Fibroblast of the conjunctiva (primary cell): ENCODE measurements at places on chromosomes 2 and 18.

DNA sequence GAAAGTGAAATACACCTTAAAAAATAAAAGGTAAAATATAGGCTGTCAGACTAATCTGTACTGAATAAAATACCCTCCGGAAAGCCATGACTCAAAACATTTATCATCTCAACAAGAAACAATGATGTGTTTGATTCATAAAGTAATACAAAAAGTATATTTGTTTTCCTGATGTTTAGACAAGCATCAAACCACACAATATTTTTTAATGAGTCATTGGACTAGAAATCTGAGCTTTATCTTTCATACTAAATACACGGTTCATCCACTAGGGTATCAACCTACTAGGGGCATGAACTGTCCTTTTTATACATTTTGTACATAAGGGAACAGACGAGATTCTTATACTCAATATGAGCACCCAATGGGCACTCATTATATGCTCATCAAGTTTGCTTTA is 31.3 kb downstream of the CD226 start:
- no peak for DNase-seq

GRCh38 chr18:55014095-55014494 is 54.8 kb upstream of the CCDC68 start:
- no peak for DNase-seq

DNA sequence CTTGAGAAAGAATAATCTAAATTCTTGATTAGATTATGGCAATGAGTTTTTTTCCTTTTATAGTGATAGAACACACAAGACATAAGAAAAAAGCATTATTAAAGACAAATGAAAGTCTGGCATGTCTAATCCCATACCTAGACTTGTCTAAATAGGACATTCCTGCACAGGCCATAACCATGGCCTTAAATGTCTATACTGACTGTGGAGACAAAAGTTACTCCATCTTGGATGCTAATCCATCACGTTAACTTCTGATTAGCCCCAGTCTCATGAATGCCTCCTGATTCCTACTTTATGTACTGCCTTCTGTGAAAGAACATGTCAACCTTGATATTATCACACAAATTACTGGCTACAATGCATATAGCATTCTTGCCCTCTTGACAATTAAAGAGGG is 23.6 kb downstream of the ORC2 start:
- no peak for DNase-seq

- peak; percentile 22 for DNase-seq
Observed at GRCh38 chr2:216991563-216991962, 131.7 kb upstream of the TNP1 start.

GRCh38 chr18:67400502-67401117 is 115.9 kb downstream of the DSEL start:
- DNase-seq, result no peak

DNA sequence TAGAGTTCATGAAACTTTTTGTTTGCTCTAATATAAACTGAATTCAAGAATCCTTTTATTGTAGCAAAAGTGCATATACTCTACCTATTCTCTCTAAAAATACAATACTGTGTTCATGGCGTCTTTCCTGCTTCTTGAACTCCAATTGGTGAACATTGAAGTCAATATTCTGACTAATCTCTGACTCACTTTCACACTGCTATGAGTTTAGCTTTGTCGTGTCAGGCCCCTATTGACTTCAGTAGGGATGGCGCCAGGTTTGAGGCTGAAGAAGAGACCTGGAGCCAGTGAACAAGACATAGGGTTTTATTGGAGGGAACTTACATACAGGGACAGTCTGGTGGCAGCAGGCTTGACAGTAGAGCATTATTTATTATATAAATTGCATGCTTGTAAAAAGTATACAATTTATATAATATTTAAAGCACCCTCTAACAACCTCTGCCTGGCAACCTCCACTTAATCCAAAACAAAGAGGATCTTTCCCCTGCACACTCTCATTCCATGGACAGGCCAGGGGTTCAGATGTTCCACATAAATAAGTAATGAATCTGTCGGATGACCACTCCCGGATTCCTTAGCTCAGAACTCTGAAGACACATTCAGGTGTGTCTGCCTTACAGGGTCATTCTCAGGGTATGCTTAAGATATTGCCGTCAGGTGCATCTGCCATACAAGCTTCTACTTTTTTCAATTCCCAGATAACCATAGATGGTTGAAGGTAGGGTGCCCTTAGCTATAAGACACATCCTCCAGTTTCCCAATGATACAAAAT is 141.0 kb downstream of the CERS6 start:
- DNase-seq, result no peak

DNA sequence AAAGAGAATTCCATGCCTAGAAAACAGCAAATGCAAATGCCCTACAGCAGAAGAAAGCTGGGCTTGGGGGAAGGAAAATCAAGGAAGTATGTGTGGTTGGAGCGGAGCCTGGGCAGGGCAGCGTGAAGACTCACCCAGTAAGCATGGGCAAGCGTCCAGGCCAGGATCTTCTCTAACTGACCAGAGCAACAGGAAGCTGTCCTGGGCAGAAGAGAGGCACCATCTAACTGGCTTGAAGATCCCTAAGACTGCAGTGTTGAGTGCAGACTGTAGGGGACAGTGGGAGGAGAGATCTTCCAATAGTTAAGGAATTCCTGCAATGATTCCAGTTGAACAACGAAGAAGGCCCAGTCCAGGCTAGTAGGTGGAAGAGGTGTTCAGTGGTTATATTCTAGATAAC is 57.9 kb downstream of the NXPH2 start:
- DNase-seq, result no peak

- peak; percentile 31 for DNase-seq
Observed at GRCh38 chr2:55771612-55772011, 78.0 kb upstream of the PNPT1 start.

DNA sequence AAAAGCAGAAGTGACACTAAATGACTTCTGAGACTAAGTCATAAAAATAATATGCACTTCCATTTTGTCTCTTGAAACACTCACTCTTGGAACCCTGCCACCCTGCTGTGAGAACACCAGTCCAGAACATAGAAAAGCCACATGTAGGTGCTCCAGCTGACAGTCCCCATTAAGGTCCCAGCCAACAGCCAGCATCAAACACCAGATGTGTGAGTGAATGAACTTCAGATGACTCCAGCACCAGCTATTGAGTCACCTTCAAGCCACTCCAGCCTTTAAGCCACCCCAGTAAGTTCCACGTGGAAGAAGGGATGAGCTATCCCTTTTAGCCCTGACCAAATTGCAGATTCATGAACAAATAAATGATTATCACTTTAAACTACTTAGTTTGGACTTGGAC is 31.5 kb upstream of the LGALSL start:
- no peak for DNase-seq

DNA sequence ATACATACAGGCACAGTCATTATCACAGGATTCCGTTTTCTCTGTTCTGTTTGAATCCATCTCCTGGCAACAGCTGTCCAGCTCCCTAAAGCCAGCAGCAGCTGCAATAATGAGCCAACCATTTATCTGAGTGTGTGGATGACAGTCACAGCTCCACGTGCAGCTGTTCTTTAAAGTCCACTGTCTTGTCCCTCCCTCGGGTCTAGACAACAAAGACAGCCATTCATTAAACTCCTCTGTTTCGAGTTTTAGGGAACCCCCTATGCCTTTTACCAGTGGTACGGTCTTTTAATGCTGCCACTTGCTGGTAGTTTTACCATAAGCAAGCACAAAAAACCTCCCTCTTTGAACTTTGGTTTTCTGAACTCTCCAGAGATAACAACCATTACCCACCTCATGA is 16.0 kb upstream of the MSGN1 start:
- DNase-seq, result no peak

GRCh38 chr2:223788826-223789225 is 48.6 kb downstream of the AP1S3 start:
- no peak for DNase-seq

DNA sequence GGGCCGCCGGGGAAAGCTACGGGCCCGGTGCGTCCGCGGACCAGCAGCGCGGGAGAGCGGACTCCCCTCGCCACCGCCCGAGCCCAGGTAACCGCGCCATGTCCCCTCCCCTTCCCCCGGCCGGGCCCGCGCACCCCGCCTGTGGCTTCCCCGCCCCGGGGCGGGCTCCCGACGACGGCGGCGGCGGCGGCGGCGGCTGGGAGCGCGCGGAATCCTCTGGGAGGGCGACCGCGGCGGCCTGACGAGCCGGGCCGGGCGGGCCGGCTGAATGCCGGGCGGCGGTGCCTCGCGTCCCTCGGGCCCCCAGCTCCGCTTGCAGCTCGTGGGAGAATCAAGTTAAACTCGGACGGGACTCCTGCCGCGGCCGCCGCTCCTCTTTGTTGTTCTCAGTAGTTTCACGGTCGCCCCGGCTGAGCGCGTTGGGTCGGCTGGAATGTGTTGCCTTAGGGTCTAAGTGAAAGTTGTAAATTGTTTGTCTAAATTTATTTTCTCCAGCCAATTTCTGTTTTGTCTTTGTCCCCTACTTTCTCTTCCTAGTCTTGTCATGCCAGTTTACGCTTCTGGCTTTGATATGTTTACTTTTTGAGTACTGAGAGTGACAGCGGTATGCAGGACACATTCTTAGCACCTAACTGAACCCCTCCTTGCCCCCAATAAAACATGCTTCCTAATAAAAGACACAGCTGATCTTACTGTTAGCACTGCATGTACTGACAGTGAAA is 685 bp downstream of the SMAD4 start:
- no peak for DNase-seq

GRCh38 chr18:3726238-3726951 is 276.4 kb downstream of the TGIF1 start:
- no peak for DNase-seq

- DNase-seq, result peak; percentile 26
Observed at GRCh38 chr2:190344276-190344827, 963 bp downstream of the INPP1 start.

- peak; percentile 29 for DNase-seq
Observed at GRCh38 chr2:176680916-176681516, 411.8 kb downstream of the MTX2 start.

DNA sequence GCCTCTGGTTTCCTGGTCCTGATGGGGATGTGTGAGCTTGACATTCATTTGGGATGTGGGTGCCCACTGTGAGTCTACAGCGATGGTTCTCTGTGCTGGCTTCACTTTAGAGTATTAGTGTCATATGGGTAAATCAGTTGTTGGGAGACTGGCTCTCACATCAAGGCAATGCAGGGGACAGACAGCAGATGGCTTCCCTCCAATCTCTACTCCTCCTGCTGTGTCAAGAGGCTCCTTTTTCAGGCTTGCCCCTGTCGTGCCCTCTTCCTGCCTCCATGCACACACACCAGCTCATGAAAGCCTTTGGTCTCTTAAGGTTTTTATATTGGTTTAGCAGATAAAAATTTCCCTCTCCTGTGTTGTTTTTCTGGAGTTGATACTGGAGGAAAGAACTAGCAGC is 315.6 kb downstream of the RDH14 start:
- no peak for DNase-seq

- DNase-seq, result peak; percentile 76
Observed at GRCh38 chr18:74251297-74252038, 40.3 kb downstream of the CYB5A start.

GRCh38 chr2:144943986-144944385 is 424.1 kb upstream of the ZEB2 start:
- no peak for DNase-seq

DNA sequence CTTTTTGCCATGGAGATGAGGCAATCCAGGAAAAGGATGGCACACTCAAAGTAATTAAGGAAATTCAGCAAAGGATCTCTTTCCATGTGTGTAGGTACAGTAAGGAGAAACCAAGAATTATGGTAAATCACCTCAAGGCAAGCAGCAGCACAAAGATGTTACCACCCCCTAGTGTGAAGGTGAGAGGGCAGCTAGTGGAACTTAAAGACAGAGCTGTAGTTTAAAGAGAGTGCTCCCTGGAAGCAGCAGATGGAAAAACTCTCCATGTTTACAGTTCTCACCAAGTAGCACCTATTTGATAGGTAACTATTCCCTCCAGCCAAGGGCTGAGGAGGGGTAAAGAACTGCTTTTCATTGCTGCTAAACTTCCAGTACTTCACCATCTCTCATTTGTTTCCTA is 860.4 kb upstream of the CRIM1 start:
- no peak for DNase-seq

- DNase-seq, result no peak
Observed at GRCh38 chr2:80395251-80395650, 90.7 kb upstream of the LRRTM1 start.

DNA sequence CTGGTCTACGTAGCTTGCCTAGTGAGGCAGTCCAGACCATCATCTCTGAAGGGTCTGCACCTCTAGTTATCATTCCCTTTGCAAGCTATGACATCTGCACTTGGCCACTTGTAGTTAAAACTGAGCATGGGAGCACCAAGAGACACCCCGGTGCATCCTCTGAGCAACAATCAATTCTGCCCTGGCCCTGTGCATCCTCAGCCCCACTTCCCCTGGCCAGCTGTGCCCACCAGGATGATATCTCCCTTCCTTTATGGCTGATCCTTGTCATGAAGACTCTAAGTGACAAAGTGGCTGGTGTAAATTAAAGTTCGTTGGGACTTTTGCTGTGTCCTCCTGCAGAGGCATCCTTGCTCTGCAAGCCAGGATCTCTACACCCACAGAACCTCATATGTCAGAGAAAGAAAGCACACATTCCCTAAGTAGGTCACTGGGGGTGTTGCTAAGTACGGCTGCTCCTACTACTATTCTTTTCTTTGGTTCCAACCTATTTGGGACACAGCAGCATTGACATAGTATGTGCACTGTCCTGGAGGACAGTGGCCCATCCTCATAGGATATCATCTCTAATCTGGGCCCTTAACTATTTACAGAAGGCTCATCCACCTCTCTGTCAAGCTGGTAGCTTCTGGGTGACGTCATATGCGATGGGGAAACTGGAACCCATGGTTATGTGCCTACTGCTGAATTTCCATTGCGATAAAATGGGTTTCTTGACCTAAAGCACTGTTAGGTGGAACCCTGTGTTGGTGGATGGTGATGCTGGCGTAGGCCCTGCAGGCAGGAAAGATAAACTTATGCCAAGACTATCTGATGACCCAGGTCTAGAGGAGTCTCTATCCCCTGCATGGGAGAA is 384.3 kb upstream of the ID2 start:
- no peak for DNase-seq

- peak; percentile 83 for DNase-seq
Observed at GRCh38 chr2:105261061-105261460, 19.5 kb downstream of the GPR45 start.

DNA sequence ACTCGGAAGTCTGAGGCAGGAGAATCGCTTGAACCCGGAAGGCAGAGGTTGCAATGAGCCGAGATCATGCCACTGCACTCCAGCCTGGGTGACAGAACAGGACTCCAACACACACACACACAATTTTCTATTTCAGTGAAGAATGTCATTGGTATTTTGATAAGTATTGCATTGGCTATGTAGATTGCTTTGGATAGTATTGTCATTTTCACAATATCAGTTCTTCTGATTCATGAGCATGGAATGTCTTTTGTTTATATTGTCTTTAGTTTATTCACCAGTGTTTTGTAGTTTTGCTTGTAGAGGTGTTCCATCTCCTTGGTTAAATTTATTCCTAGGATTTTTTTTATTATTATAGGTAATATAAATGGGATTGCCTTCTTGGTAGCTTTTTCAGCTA is 693.4 kb upstream of the SYT4 start:
- no peak for DNase-seq
